Stimulated activated CD4-positive, alpha-beta T cell treated with anti-CD3 and anti-CD28 coated beads, Interleukin-4, amount 100 ng/mL, for 48 hours (primary cell): ENCODE measurements at places on chromosomes 13 and 19.

- no peak for DNase-seq
Measured at GRCh38 chr13:49374585-49375290, 69.1 kb downstream of the CAB39L start.

GRCh38 chr19:41263042-41263849 lies 926 bp upstream of the HNRNPUL1 start:
- peak; percentile 82 for DNase-seq

GRCh38 chr13:96904232-96904631 lies 90.0 kb downstream of the OXGR1 start:
- no peak for DNase-seq

GRCh38 chr13:43492745-43493144 lies 294.0 kb downstream of the ENOX1 start:
- no peak for DNase-seq

DNA sequence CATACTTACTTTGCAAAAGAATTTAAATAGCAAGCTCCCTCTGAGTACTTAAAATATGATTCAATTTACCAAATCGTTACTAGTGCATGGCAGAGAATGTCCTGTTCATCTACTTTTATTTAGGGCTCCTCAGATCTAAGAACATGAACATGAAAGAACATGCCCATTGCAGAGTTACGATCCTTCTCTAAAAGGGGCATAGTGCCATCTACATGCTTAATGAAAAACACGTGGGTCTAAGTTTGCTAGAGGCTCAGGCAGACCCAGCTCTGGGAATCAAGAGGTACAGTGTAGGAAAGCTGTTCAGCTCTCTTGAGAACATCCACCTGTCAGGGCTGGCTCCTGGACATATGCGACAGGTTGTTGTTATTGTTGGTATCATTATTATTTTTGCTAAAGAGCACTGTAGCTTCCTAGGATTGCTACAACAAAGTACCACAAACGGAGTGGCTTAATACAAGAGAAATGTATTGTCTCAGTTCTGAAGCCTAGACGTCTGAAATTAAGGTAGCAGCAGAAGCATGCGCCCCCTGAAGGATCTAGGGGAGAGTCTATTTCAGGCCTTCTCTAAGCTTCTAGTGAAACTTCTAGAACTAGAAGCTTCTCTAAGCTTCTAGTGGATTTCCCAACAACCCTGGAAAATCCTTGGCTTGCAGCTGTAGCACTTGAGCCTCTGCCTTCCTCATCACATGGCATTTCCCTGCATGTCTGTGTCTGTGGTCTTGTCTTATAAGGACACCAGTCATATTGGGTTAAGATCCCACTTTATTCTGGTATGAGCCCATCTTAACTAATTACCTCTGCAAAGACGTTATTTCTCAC lies 133.9 kb downstream of the DCT start:
- DNase-seq, result no peak

DNA sequence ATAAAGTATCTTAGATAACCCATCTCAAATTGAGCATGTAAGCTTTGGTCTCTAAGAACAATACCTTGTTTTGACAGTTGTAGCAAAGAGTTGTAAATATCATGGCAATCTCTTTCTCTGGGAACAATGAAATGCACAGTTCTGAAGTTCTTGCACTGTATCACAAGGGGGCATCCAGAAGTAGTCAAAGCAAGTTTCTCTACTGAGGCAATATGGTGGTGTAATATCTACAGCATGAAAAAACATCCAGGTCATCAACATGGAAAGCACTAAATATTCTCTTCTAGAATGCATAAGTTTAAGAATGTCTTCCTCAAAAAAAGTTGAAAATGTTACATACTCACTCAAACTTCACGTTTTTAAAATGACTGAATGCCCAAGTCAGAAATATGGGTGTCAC lies 19.6 kb downstream of the MTMR6 start:
- no peak for DNase-seq

- no peak for DNase-seq
Measured at GRCh38 chr19:33488826-33489225, 32.8 kb downstream of the PEPD start.

- DNase-seq, result no peak
Measured at GRCh38 chr13:74162782-74163181, 28.6 kb upstream of the KLF12 start.

- no peak for DNase-seq
Measured at GRCh38 chr19:8250596-8250995, 41.4 kb downstream of the CERS4 start.

DNA sequence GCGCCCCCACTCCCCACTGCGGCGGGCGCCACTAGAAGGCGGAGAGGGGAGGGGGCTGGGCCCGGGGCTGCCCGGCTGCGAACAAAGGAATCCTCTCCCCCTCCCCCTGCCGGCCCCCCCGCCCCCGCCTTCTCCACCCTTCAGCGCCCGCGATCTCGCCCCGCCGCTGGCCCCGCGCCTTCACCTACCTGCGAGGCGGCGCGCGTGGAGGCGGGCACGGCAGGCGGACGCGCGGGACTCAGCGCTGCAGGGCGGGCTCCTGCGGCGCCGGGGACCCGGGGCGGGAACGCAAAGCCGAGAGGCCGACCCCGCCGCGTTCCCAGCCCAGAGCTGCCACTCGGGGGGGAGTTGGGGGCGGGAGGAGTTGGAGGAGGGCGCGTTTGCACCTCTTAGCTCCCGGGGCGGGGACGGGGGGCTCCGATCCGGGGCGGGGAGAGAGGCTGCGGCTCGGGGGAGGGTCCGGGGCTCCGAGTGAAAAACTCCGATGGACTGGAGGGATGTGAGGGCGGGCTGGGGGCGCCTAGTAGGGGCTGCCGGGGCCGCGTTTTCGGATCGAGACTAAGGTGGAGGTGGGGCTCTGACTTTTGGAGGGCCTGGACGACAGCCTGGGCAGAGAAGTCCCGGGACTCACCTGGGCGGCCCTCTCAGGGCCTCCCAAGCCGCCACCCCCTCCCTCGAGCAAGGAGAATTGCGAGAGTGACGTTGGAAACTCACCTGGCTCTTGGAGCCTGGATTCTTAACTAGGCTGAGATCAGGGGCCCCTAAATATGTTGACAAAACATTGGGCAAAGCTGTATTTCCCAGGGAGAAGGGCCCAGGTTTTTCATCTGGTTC lies at the start of gene FBN3:
FBN3 (minus strand) TSS at position 332 of the 834 bp plus-strand sequence. CDS start 2,112 bp downstream, outside the sequence.
- DNase-seq, result no peak

DNA sequence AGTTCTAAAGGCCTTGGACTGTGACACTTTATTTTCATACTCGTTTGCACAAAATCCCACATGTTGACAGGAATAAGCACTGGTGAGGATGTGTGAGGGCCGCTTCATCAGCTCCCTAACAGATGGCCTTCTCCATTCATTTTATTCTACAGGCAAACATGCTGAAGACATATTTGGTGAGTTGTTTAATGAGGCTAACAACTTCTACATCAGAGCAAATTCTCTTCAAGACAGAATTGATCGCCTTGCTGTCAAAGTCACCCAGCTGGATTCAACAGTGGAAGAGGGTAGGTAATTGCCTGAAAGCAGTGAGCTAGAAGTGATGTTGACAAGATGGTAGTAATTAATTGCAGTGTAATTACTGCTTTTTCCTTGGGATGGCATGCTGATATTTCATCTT lies 95.7 kb downstream of the GPR12 start:
- DNase-seq, result no peak

- DNase-seq, result no peak
Measured at GRCh38 chr19:16369664-16370576, 45.3 kb downstream of the KLF2 start.

DNA sequence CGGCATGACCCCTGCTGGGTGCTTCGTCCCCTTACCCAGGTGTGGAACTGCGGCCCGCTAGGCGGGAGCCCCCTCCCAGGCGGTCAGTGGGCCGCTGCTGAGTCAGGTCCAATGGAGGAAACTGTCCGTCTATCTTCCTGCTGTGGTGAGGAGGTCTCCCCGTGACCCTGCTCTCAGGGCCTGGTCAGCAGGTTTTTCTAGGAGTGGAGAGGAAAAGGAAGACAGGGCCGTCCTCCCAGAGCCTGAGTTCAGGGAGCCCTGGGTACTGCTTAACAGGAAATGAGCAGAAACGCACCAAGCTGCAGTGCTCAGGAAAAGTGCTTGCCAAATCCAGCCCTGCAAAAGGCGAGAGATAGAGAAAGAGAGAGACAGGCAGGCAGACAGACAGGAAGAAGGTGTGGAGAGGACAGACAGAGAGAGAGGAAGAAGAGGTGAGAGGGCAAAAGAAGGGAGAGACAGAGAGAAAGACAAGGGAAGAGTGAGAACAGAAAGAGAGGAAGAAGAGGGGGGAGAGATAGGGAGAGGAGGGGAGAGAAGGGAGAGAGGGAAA lies 10.3 kb downstream of the SH3GL1 start:
- DNase-seq, result no peak

DNA sequence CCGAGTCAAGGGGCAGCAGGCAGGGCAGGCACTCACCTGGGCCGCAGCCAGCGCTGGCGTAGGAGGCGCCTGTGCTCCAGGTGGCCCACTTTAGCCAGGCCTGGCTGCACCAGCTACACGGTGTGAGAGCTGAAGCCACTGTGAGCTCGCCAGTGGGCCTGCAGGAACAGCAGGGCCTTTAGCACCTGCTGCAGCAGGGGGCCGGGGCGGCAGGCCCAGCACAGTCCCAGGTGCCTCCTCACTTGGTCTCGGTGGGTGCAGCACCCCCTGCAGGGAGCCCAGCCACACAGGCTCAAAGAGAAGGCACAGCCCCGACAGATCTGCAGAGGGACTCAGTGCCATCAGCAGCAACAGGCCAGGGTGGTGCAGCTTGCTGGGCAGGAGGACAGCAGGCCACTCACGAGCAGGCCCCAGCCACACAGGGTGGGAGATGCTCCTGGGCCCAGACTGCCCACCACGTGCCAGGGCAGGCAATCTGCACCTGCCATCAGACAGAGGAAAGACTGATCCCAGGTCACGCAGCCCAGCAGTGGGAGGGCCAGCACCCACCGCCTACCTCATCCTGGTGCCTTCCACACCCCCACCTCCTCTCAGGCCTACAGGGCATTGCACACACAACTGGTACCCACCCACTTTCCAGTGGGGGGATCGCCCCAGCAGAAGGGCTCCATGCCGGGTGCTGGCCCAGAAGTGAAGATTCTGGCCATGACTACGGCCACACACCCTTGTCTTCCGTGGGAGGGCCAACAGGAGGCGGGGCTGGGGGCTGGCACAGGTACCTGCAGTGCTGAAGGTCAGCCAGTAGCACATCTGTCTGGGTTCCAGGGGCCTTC lies 15.8 kb downstream of the ARHGAP33 start:
- DNase-seq, result no peak

- no peak for DNase-seq
Measured at GRCh38 chr19:2594319-2594718, 108.2 kb downstream of the GNG7 start.

- no peak for DNase-seq
Measured at GRCh38 chr19:7559102-7559501, 23.6 kb downstream of the PNPLA6 start.

DNA sequence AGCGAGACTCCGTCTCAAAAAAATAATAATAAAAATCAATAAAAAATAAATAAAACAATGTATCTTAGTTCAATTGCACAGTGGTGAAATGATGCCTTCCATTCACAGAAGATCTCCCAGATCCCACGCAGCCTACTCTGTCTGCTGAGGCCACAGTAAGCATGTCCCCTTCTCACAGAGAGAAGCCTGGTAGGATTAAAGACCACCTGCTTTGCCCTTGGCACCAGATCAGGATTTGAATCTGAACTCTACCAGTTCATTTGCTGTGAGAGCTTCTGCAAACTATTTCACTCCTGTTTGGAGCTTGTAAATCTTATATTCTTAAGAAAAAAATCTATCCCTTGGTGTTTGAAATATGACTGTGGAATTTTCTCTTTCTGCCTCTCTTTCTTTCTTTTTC lies 2.2 kb upstream of the SLC7A1 start:
- no peak for DNase-seq

DNA sequence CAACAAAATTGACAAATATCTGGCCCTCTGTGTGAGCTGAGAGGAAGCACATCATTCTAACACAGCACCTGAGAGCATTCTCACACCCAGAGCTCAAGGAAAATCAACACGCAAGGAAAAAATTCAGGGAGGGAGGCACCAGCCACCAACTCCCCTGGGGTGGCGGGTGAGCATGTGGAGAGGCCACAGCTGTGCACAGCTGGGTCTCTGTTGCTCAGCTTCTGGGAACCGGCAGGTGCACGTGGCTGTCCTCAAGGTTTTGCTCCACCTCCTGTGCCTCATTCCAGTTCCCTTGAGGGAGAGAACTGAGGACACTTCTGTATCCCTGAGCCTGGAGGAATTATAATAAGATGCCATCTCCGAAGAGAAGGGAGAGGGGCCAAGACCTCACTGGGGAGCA lies 134.0 kb downstream of the USP12 start:
- DNase-seq, result no peak

GRCh38 chr13:80840316-80840976 lies 499.5 kb upstream of the SPRY2 start:
- no peak for DNase-seq

GRCh38 chr13:113917594-113918371 lies 53.9 kb upstream of the GAS6 start:
- no peak for DNase-seq

DNA sequence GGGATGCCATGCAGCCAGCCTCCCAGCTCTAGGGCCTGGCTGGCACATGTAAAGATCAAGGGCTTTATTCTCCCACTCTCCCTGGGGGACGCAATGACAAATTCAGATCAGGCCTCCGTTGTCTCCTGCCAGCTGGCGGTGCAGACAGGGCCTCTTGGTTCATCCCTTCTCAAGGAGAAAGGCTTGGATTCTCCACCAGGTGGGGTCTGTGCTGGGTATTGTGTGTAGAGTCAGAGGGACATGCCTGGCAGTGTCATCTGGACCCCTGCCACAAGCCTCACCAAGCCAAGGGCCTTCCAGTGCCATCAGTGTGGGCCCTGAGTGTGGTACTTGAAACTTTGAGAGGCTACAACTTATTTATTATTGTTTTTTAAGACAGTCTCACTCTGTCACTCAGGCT lies 8.4 kb upstream of the PTPRS start:
- DNase-seq, result no peak

GRCh38 chr19:23571175-23571574 lies 115.8 kb downstream of the ZNF675 start:
- DNase-seq, result no peak

DNA sequence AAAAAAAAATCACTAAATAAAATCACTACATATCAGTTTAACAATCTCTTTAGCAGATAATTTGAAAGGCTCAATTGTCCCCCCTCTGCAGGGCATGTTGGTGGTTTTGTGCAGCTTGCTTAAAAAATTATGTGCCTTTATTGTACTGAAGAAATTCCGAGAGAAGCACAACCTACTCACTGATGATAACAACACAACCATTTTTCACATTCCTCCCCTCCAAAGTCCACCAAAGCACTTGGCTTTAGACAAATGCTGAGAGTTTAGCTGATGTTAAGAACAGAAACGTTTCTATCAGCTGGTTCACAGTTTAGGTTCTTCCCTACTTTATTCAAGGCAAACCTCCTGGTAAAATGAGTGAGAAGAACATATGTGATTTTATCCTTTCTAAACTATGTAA lies 923 bp downstream of the DOCK9 start:
- no peak for DNase-seq

- peak; percentile 80 for DNase-seq
Measured at GRCh38 chr19:21835810-21836444, at the start of gene ZNF43. Gene ZNF43, minus strand, starts transcription at chr19:21836182. Its CDS starts 144 bp downstream, at chr19:21836038.

DNA sequence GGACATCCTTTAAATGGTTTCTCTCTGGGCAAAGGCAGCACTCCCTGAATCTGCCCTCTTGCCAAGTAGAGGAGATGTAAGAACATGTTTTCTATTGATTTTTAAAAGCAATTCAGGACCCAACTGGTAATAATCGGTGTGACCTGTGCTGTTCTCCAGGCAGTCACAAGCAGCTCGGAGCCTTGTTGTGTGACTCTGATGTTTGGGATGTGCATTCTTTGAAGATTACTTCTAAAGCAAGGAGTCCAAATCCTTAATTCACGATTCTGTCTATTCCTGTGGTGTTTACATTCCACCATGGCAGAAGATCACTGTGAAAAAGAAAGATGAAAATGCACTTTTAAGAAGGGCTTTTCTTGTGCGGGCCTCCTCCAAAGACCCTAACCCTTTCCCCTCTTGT lies 122.3 kb upstream of the ZNF536 start:
- DNase-seq, result no peak
